Hematopoietic multipotent progenitor cell treated with erythropoietin and hydrocortisone succinate and interleukin-3 and kit ligand, for 17 days (in vitro differentiated cells): ENCODE measurements at places on chromosomes 3 and 15.

- peak; percentile 41 for DNase-seq
Observed at GRCh38 chr15:75163150-75163564, 38.5 kb upstream of the C15orf39 start.

GRCh38 chr3:156038869-156039268, 81.5 kb upstream of the KCNAB1 start:
- DNase-seq: no peak

- DNase-seq: no peak
Observed at GRCh38 chr15:56871867-56872266, 46.6 kb upstream of the TCF12 start.

DNA sequence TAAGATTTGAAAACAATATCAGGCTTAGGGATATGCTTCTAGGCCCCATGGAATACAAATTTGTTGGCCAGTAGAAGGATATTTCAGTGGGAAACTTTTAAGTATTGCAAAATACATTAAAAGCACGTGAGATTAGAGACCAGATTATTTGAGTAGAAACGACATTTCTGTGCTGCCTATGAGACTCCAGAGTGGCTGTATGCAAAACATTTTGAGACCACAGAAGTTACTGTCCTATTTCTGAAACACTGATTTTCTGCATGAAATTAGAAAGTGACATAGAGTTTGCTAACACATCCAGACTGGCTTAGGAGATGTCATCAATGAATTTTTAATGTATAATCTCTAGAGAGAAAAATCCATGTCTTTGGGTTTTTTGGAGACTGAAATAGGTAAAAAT, 99.8 kb downstream of the KCNH8 start:
- no peak for DNase-seq

GRCh38 chr3:127667119-127667681, 5.6 kb upstream of the ABTB1 start:
- no peak for DNase-seq

- DNase-seq: no peak
Observed at GRCh38 chr3:123151251-123151705, 50.5 kb upstream of the SEC22A start.

DNA sequence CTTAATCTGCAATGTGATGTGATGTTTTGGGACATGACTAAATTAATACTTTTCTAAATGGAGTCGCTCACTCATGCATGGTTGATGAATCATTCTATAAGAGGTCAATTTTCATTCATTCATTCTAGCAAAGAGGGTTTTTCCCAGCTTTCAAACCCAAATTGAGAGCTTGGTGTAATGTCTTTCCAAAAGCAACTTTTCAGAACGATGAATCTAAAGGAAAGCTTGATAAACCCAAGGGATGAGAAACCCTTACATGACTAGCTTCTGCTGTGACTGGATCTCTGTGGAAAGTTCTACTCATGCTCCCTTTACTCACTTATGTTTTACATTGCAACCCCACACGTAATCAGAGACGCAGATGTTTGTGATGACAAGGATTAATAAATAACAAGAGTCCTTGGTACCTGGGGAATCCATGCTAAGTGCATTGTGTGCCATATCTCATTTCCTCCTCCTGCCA, 47.7 kb downstream of the PDZRN3 start:
- DNase-seq: no peak
